ENCODE measurements at places on chromosomes 2 and 18.

- H3K36me3 ChIP-seq, result no peaks in the 10 kb centered on the region
- H3K4me1 ChIP-seq, result peaks cover 3% of the 10 kb centered on the region
- no peak overlapping the region for H3K27ac ChIP-seq
- no peak overlapping the region for H3K4me3 ChIP-seq
- H3K27me3 ChIP-seq, result no peaks in the 10 kb centered on the region
Observed at GRCh38 chr2:119292226-119292625, 68.6 kb downstream of the STEAP3 start.

- DNase-seq, result no peak
- no peak overlapping the region for H3K27ac ChIP-seq
- no peaks in the 10 kb centered on the region for H3K27me3 ChIP-seq
- no peaks in the 10 kb centered on the region for H3K4me1 ChIP-seq
Observed at GRCh38 chr2:47043891-47044239, 111.2 kb downstream of the STPG4 start.

DNA sequence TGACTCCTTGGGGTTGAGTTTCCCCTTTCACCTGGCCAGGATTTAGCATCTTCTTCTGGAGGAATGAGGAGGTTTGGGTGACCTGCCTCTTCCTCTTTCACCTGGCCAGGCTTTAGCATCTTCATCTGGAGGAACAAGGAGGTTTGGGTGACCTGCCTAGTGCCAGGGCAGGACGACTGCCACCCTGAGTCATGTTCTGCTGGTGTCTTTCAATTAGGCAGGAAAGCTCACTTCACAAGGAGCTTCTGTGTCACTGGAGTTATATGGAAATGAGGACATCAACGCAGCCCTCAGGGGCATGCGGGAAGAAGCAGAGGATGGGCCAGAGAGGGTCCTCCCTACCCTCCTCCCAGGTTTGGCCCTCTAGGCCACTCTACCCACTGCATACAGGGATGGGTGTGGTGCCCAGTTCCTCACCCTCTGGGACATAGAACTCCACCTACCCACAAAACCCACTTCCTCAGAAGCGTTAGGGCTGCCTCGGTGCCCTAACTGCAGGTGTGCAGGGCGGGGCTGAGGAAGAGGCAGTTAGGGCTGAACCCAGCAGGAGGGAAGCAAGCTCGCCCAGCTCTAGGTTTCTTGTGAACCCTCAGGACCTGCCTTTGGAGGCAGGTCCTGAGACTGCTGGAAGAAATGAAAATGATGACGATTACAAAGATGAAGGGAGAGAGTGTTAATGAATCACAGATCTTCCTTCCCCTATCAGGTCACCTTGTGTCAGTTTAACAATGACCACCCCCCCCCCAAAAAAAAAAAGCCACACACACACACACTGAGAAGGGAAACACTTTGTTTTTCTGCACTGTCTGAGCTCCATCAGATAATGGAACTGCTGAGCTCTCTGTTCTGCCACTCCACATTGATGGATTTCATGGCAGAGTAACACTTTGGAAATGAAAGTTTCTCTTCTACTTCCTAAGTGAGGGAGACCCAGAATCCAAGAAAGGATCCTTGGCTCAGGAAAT, 71.0 kb downstream of the ARL4C start:
- DNase-seq, result peak; percentile 78
- no peak overlapping the region for H3K4me3 ChIP-seq
- no peaks in the 10 kb centered on the region for H3K27me3 ChIP-seq
- H3K4me1 ChIP-seq, result peaks cover 90% of the 10 kb centered on the region

GRCh38 chr2:128868686-128869551, 550.3 kb upstream of the HS6ST1 start:
- H3K36me3 ChIP-seq, result no peaks in the 10 kb centered on the region
- no peak for DNase-seq
- no peaks in the 10 kb centered on the region for H3K4me1 ChIP-seq
- H3K27me3 ChIP-seq, result no peaks in the 10 kb centered on the region

- H3K27ac ChIP-seq, result no peak overlapping the region
- H3K4me3 ChIP-seq, result no peak overlapping the region
- H3K4me1 ChIP-seq, result no peaks in the 10 kb centered on the region
- DNase-seq, result no peak
- H3K27me3 ChIP-seq, result no peaks in the 10 kb centered on the region
Observed at GRCh38 chr2:6694555-6694954, 171.2 kb downstream of the CMPK2 start.

DNA sequence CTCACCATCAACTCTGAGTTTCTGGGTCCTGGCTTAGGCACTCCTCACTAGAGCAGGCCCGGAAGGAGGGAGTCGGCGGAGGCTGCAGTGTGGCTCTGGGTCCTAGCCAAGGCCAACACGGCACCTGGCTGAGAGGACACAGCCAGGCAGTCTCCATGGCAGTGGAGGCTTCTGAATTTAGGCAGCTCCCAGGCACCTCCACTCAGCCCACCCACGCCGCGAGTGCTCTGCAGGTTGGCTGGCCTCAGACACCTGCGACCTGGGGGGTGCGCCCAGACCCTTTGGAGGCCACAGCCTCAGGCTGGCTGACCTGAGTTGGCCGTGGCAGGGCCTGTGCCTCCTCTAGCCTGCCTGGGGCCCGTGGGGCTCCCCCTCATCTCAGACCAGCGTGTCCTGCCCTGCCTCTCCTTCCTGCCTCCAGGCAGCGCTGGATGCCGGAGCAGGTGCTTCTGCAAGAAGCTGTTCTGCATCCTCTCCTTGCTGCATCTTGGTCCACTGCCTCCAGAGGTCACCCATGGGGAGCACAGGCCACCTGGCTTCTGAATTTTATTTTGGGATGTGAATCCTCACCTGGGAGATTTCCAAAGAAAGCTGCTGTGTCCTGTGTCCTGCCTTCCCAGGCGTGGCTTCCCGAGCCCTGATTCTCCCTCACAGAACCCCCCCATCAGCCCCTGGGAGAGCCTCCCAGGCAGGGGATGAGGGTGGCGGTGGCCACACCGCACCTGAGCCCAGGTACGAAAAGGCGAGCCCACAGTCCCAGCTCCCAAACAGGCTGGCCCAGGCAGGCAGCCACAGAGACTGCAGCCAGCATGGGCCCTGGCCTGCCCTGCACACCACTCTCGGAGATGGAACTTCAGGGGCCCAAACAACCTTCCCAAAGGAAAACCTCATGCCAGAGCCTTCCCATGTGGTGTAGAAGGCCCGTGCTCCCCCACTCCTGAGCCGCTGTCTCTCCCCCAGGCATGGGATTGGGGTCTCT, 23.4 kb downstream of the AQP12A start:
- no peaks in the 10 kb centered on the region for H3K36me3 ChIP-seq
- H3K4me1 ChIP-seq, result no peaks in the 10 kb centered on the region
- no peak for DNase-seq
- H3K4me3 ChIP-seq, result no peak overlapping the region
- no peaks in the 10 kb centered on the region for H3K27me3 ChIP-seq
- H3K27ac ChIP-seq, result no peak overlapping the region
